Kidney epithelial cell (primary cell): ENCODE measurements at places on chromosomes 2 and 18. TPM values are rescaled to one million over a fixed set of nuclear protein-coding genes. Genes with fewer than 3 reads are reported as not detected.

Gene ARHGEF33
- 0.14 and 0.46 TPM in 2 replicates for total RNA-seq

Gene HRH4
- 0.07 TPM in 1 of 2 replicates, not detected in the other for total RNA-seq

Gene SKOR2
- not detected in 2 replicates for total RNA-seq

Gene CCDC178
- 0.08 TPM in 1 of 2 replicates, not detected in the other for total RNA-seq

Gene RGPD3
- total RNA-seq: 0.14 and 0.46 TPM in 2 replicates

Gene MRPL30
- total RNA-seq: 30.8 and 34.6 TPM in 2 replicates

Gene IL36A
- total RNA-seq: not detected in 2 replicates

Gene ANKRD53
- total RNA-seq: 0.54 and 0.75 TPM in 2 replicates

Gene PLCL1
- 0.08 and 0.14 TPM in 2 replicates for total RNA-seq

Gene HJURP
- total RNA-seq: 6.5 and 13.4 TPM in 2 replicates

Gene TTC39C
- 19.7 and 20.5 TPM in 2 replicates for total RNA-seq

Gene RESP18
- total RNA-seq: not detected in 2 replicates

Gene TMEM37
- total RNA-seq: 1.2 TPM in 1 of 2 replicates, not detected in the other

Gene FAM124B
- not detected in 2 replicates for total RNA-seq

Gene NOSTRIN
- 0.42 and 0.89 TPM in 2 replicates for total RNA-seq

Gene INHA
- total RNA-seq: not detected in 2 replicates

Gene CYS1
- 9.8 and 12.2 TPM in 2 replicates for total RNA-seq

DNA sequence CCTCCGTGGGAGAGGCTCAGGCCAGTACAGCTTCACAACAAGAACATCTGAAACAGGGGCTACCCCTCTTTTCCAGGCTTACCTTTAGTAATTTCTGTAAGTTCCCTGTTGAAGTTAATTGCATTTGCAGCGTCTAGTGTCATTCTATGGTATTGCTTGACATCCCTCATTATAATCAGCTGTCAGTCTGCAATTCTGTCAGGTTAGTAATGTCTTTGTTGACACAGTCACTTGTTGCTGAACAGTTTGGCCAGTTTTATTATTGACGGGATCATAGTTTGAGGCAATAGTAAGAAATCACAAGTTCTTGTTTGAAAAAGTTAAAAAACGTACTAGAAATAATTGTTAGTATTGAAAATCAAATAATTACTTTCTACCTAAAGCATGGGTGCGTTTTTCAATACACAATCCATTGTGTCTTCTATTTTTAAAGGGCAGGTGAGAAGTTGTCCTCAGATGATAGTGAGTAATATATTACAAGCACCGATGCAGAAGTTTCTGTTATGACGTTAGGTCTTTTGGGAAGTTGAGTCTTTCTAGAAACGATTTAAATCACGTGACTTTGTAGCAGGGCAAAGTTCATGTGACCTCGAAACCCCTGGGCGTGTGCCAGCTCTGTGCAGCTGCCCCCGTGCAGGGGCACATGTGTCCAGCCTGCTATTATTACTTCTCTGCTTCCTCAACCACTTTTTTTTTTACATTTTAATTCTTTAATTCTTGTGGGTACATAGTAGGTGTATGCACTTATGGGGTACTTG lies 49.5 kb upstream of the MBP start:
- no peak for DNase-seq

GRCh38 chr2:160278879-160279177 lies 78.8 kb upstream of the ITGB6 start:
- DNase-seq: no peak

- no peak for DNase-seq
These were observed 9.8 kb upstream of the FZD5 start for GRCh38 chr2:207779523-207779922.

GRCh38 chr2:169997140-169997887 lies 170.1 kb downstream of the UBR3 start:
- DNase-seq: no peak

GRCh38 chr2:162586311-162586710 lies 242.4 kb downstream of the GCA start:
- no peak for DNase-seq

GRCh38 chr2:191656391-191656790 lies 21.5 kb upstream of the NABP1 start:
- DNase-seq: no peak

DNA sequence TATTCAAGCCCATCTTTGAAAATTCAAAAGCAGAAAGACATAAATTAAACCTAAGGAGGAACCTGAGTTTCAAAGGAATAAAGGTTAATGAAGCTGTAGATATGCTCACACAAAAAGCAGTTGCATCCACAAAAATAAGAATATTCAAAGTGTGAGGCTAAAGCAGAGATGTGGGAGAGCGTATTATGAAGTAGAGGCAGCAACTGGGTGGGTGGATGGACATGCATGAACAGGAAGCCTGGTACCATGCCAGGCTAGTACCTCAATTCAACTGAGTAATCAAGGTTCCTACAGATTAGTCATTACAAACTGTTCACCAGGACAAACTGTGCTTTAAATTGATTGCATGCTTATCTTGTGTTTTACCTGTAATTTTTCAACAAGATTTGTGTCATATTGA lies 330.0 kb upstream of the PKDCC start:
- DNase-seq: peak; percentile 66

DNA sequence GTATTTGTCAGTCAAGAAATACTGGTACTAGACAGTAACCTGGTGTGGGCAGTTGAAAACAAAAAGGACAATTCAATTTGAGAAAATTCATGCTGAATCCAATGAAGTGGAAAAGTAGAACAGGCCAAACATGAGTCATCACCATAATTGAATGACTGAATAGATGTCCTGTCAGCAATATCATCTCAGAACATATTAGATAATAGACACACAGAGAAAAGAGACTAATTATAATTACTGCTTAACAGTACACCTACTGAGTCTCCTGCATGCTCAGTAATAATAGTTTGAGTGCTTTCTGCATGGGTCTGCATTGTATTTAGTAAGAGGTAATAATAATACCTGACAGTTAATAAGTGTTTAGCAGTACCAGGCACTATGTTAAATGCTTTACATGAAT lies 138.6 kb upstream of the ZC3H15 start:
- DNase-seq: no peak

- no peak for DNase-seq
These were observed 19.8 kb downstream of the RPIA start for GRCh38 chr2:88711289-88711688.

- DNase-seq: no peak
These were observed 118.8 kb upstream of the B3GNT2 start for GRCh38 chr2:62076980-62077638.

GRCh38 chr2:119827866-119828507 lies 68.3 kb downstream of the PTPN4 start:
- DNase-seq: no peak

DNA sequence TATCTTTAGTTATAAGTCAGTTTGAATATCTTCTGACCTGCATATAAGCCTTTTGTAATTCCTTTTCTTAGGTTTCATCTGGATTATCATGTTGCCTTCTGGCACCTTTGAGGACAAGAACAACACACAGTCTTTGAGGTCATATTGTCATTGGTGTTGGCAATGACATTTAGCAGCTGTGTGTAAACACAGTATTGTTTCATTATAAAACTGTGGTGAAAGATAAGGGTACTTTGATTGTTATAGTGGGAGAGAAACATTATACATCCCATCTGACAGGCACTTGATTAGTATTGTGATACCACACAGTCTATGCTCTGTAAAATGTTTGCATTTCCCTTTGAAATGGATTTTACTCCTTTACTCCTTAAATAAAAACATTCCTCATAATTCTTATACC lies 313.5 kb downstream of the RPRM start:
- no peak for DNase-seq

- DNase-seq: no peak
These were observed 27.3 kb downstream of the CACNB4 start for GRCh38 chr2:152071518-152071917.

- no peak for DNase-seq
These were observed 1898.8 kb upstream of the PIK3C3 start for GRCh38 chr18:40056079-40056692.

DNA sequence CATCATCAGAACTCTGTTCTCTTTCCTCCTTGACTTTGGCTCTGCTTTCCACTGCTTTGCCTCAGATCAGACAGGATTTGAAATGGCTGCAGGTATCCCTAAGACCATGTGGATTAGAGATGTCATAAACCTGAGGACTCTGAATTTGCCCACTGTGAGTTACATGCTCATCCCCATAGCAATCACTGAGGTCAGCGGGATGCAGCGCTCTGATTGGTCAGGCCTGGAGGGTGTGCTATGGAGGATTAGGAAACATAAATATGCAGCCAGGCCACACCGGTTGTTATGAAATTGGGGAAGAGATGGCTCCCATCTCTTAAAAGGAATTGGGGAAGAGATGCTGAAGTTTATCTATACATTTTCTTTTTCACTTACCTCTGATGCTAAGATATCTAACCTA lies 73.7 kb upstream of the DNAJC10 start:
- no peak for DNase-seq

- no peak for DNase-seq
These were observed 50.0 kb downstream of the TRPM8 start for GRCh38 chr2:233967164-233967563.

GRCh38 chr2:193973781-193974180 lies 1683.2 kb upstream of the SLC39A10 start:
- DNase-seq: no peak

- DNase-seq: no peak
These were observed 101.0 kb upstream of the SIX3 start for GRCh38 chr2:44840503-44840850.

- no peak for DNase-seq
These were observed 115.2 kb downstream of the MYO5B start for GRCh38 chr18:50079571-50080295.

DNA sequence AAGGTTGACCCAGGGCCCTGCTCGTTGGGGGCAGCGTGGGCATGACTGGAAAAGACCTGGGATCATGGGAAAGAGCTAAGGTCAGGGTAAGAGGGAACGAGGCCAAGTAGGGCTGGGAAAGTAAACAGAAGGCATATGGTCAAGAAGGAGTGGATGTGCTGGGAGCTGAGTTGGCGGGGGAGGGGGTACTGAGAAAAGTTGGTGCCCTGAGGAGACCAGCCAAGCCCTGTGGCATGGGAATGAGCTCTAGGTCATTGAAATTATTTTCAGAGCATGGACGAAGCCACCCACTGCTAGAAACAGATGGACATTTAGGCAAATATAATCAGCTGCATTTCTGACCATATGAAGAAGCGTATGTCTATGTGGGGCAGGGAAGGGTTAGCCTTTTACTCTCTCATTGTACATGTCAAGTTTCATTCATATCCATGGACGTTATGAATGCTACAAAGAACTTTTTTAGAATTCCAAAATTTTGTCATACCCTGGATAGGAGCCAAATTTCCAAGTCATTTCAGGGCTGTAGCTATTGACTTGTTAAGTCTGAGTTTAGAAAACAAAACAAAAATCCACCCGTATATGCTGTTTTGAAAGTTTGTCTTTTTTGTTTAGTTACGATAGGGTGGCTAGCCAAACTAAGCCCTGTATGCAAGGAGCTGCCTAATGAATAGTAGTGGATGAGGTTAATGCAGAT lies 19.1 kb downstream of the MAPRE2 start:
- no peak for DNase-seq

- DNase-seq: no peak
These were observed 60.6 kb downstream of the SERTAD2 start for GRCh38 chr2:64593035-64593655.

GRCh38 chr2:85327160-85327821 lies 498 bp downstream of the TGOLN2 start:
- DNase-seq: no peak

GRCh38 chr2:40606862-40607261 lies 155.0 kb upstream of the SLC8A1 start:
- DNase-seq: no peak
